ENCODE measurements at places on chromosomes 1 and 21. TPM values are rescaled to one million over a fixed set of nuclear protein-coding genes. Genes with fewer than 3 reads are reported as not detected.

The LRRC3 gene
- total RNA-seq = 3.8 TPM

The GFI1 gene
- total RNA-seq = 2.4 TPM

The ANKRD13C gene
- 23.8 TPM for total RNA-seq

The SASS6 gene
- total RNA-seq = 2.4 TPM

The IRF6 gene
- 102 TPM for total RNA-seq

- no peak for DNase-seq
These were observed 34.5 kb downstream of the DNAJC11 start for GRCh38 chr1:6667139-6667538.

- DNase-seq = no peak
These were observed 95.1 kb downstream of the DNTTIP2 start for GRCh38 chr1:93783876-93784275.

- DNase-seq = no peak
These were observed 173.5 kb downstream of the ST6GALNAC5 start for GRCh38 chr1:77040826-77041225.

DNA sequence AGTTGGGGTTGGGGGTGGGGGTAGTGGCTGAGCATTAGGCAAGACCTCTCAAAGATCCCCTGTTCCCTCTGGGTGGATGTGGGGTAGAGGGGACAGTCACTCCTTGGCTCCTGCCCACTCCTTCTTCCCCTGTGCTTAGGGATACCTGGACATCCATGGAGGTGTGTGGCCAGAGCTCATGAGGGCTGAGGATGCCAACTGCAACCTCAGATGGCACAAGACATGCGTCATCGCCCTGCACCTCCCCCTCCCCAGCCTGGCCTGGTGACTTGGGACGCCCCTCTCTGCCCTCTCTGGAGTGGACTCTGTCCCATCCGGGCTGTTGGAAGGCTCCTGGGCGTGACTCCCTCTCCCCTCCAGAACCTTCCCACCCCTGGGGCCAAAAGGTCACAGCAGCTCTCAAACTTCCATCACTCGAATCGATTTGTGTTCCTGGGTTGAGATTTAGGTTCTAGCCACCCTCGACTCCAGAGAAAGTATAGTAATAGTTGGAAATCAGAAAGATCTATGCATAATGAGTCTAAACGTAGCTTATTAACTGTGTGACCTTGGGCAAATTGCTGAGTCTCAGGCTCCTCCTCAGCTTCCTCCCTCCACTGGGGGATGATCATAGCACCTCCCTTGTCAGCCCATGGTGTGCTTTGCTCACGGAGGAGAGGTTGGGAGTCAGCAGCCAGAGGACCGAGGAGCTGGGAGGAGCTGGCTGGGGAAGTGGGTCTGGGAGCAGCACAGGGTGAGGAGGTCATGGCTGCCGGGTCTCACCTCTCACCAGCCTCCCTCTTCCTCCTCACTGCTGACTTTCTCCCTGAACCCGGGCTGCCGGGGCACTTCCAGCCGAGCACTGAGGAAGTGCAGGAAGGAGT is 2.2 kb upstream of the PTPN7 start:
- DNase-seq = no peak

- DNase-seq = no peak
These were observed 108.9 kb downstream of the CRYAA start for GRCh38 chr21:43277481-43278351.

GRCh38 chr1:200480964-200481363 is 71.1 kb upstream of the ZNF281 start:
- no peak for DNase-seq

- no peak for DNase-seq
These were observed 3.3 kb downstream of the RSRP1 start for GRCh38 chr1:25243907-25244306.

DNA sequence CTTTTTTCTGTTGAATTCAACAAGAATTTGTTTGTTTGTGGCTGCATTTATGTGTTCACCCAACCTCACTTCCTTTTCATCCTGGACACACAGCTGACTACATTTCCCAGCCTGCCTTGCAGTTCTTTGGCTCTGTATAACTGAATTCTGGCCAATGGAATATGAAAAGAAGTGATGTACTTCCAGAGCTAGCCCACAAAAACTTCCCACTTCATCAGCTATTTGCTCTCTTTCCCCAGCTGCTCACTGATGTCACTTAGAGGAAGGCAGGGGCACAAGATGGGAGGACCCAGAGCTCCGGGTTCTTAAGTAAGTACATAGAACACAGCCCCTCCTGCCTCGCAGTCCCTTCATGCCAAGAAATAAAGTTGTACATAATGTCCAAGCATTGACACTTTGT is 235.0 kb upstream of the FGGY start:
- DNase-seq = peak; percentile 55

GRCh38 chr1:231139659-231140654 is 21.9 kb upstream of the TRIM67 start:
- DNase-seq = no peak

DNA sequence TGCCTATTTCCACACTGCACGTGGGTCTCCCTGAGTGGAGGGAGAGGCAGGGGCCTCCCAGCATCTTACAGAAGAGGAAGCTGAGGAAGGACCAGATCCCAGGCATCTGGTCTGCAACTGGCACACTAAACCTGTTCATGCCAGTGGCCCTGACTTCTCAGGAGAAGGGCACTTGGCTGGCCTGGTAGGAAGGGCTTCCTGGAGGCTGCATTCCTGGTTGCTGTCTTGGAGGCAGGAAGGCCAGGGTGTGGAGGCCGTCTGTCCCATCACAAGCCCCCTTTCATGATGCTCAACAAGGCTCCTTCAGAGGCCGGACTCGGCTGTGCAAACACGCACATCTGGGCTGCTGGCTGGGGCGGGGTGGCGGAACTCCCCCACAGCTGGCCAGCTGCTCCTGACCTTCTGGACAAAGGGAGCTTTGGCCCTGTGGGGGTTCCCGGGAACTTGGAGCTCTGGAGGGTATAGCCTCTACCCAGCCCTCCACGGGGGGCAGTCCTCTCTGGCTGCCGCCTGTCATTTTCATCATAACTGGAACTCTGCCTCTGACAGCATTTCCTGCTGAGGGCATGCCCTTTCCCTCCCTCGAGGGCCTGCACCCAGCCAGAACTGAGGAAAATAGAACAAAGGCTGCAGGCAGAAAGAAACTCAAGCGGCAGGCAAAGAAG is 39.2 kb upstream of the POU3F1 start:
- no peak for DNase-seq

DNA sequence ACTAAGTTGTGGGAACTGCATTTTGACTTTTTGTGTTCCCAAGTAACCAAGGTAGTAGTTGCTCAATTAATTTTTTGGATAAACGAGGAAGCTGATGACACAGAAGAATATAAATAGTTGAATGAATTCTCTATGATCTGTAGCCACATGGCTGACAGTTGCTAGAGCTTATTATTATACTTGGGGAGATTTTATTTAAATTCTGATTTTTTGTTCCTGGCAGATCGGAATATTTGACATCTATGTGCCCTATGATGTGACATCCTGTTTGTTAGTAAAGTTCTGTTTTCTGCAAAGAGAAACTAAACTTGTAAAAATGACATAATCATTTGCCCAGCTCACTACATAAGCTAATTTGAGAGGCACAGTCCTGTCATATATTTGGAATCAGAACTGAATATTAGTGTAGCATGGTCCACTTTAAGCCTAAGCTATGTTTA is 9.7 kb upstream of the LYST start:
- DNase-seq = no peak

DNA sequence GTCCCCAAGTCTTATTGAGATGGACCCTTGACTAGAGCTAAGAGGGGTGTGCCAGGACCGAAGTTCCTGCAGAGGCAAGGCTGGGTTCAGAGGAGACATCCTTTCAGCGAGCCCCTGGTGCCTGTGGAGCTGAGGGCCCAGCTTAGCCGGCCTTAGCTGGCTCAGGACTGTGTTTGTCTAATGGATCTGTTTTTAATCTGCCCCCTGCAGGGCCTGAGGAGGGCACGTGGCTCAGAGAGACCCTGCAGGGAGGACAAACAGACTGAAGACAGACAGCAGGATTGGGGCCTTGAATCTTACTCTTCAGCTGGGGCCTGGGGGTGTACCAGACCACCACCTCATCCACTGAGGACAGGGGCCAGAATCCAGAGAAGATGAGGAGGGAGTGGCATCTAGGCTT is 1.6 kb downstream of the CRABP2 start:
- DNase-seq = no peak
